8988T (cell line): ENCODE measurements at places on chromosomes 6 and 20.

DNA sequence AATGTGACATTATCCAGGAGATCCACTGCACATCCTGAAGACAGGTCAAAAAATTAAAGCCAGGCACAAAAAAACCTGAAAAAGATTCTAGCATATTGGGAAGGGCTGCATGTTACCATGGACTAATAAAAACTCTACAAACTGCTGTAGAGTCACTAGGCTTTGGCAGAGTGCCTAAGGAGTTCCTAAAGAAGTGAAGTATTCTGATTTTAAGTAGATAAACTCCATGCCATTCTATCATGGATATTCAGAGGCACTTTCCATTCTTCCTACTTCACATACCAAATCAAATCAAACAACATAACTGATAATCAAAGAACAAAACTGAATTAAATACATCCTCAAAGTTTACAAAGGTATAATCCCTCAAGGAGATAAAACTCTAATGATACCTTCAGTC lies 3.0 kb upstream of the MBOAT1 start:
- no peak for DNase-seq

DNA sequence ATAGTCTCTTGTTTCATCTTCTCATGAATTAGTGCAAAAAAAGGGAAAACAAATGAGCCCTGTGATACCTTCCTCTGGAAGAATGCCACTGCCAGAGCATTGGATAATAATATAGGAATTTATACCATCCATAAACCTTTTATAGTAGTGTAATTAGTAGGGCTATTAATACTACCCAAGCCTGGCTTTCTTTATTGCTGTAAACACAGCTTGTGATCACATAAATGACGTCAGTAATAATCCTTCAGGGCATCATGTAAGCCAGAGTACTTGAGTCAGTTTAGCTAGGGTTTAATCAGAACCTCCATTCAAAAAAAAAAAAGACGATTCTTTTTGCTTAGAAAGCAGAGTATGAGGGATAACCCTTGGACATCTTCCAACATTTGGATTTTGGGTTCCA lies 264.8 kb downstream of the SLC35F1 start:
- no peak for DNase-seq

GRCh38 chr6:111818539-111819226 lies 54.6 kb downstream of the FYN start:
- no peak for DNase-seq

DNA sequence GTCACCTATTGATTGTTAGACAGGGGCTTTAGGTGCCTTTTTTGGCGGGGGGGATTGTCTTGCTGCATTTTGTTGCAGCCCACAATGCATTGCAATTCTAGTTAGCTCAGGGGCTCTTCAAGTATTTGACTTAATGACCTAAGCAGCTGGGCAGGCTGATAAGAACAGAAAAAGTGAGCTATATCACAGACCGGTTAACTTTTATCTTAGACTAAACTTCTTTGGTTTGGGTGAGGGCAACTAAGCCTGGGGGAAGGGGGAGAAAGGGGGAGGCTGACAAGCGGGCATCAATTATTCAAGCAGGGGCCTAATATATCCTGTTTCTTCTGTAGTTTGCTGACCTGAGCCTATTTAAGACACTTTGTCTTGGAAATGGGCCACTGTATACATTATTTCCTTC lies 66.0 kb upstream of the GPR6 start:
- no peak for DNase-seq

DNA sequence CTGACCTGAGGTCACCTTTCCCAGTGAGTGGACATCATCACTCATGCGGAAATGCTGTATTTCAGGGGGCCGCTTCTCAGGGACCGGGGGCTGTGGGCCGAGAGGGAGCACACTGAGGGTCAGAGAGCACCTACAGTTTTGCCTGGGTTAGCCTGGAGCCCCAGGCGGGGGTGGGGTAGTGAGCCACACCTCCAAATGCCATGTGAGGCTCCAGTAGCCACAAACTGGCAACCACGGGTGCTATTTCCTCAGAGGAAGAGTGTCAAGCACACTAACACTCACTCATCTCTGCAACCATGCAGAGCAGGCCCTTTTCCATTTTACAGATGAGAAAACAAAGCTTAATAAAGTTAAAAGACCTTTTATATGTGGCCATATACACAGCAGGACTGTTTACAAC lies 4.7 kb downstream of the EHMT2 start:
- no peak for DNase-seq

DNA sequence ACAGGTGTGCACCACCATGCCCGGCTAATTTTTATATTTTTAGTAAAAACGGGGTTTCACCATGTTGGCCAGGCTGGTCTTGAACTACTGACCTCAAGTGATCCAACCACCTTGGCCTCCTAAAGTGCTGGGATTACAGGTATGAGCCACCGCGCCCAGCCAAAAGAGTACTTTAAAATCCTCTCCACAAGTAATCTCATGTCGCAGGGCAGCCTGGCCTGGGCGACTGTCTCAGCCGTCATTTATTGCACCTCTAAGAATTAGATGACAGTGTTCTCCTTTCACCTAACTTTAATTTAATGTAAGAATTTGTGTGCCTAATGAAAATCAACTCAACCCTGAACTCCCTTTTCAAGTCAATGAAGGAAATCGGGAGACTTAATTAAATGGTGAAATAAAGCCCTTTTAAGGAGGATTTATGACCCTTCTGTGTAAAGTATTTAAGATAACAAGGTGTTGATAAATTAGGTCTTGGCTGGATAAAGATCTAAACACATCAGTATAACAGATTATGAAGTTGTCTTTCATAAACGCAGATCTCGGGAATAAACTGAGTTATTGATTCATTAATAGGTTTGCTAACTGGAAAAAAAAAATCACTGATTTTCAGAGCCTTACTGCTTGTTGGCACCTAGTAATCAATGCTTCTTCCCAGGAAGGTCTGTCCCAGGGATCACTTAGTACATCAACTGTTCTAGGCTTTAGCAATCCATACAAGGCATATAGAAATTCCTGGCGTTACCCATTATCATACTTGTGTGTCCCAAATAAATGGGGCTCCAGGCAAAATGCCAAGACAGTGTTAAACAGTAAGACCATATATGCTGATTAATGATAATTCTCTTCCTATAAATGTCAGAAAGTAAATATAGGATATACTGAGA lies 209.3 kb downstream of the GMDS start:
- DNase-seq = no peak

DNA sequence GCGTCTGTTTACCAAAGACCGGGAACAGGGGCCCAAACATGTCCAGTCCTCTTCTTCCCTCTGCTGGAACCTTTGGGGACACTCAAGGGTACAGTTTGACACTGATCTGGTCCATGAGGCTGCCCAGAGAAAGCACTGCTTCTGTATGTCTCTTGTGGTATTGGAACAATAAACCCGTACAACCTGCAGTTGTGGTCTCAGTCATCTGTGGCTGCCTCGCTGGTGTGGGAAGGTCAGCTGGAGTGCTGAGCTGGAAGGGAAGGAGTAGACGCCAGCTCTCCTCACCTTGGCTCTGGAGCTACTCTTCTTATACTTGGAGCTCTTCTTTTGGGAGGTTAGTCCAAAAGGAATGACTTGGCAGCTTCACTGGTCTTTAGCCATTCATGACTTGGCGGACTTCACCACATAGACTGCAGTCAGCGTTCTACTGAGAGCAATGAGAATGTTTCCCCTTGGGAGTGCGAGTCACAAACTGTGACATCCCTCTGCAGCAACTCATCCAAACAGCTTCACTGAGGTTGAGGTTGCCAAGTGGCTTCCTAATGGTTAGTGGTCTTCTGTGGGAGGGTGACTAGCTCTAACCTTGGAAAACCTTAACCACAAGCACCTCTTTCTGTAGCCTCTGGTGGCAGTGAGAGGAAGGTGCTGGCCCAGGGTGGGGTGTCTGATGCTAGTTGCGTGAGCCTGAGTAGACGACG lies 81.2 kb downstream of the ASXL1 start:
- no peak for DNase-seq

DNA sequence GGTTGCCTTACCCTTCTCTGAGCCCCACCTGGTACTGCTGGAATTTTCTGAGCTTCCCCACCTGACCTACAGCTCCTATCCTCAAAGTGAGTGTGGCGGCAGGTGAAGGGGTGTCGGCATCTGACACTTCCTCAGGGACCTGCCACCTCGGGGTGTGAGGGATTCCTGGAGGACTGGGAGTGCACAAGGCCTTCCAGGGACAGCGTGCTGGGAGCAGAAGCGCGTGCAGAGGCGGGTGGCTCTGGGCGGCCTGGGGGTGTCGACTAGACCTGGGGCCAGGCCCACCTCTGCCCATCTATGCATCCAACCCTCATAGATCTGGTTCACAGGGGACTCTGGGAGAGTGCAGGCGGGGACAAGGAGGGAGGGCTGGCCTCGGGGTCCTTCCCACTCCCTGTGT lies 7.8 kb downstream of the DLGAP4 start:
- no peak for DNase-seq

- no peak for DNase-seq
Observed at GRCh38 chr20:17856024-17856564, 112.5 kb downstream of the SNX5 start.

- DNase-seq = no peak
Observed at GRCh38 chr6:39137245-39137644, 22.3 kb upstream of the SAYSD1 start.

DNA sequence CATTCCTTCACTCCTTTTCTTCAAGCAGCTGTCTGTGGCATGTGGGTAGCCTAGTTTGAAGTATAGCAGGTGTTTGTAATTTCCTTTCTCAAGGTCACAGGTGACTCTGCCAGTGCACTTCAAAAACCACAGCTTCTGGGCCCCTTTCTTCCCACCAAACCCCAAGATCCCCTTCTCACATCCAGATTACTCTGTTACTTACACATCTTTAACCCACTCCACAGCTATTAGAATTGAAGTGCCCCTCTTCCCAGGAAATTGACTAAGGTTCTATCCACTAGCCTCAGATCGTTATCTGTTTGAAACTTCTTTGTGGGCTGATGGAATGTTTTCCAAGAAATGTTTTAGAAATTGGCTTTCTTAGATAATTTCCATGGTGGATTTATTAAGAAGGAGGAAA lies 150.8 kb downstream of the AHI1 start:
- no peak for DNase-seq

- DNase-seq = no peak
Observed at GRCh38 chr6:38584731-38585130, 55.0 kb downstream of the BTBD9 start.

DNA sequence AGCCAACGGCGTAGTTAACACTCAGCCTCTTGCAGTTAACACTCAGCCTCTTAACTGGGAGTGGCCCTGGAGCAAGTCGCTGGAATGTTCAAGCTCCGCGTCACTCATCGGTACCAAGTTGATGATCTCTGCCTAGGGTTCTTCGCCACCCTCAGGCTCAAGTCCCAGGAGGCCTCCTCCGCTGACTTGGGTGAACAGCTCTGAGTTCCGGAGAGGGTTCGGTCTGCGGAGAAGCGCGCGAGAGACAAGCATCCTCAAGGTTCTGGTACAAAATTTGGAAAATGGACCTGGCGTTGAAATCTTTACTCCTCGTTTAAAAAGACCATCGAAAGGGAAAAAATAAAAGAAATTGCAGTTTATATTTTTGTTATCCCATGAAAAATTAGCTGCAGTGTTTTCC lies 876 bp upstream of the DSP start:
- DNase-seq = no peak

GRCh38 chr6:41469156-41470028 lies 76.8 kb upstream of the FOXP4 start:
- no peak for DNase-seq

- no peak for DNase-seq
Observed at GRCh38 chr20:1882026-1882425, 13.2 kb upstream of the SIRPA start.

- no peak for DNase-seq
Observed at GRCh38 chr6:11298651-11299420, 66.4 kb upstream of the NEDD9 start.

DNA sequence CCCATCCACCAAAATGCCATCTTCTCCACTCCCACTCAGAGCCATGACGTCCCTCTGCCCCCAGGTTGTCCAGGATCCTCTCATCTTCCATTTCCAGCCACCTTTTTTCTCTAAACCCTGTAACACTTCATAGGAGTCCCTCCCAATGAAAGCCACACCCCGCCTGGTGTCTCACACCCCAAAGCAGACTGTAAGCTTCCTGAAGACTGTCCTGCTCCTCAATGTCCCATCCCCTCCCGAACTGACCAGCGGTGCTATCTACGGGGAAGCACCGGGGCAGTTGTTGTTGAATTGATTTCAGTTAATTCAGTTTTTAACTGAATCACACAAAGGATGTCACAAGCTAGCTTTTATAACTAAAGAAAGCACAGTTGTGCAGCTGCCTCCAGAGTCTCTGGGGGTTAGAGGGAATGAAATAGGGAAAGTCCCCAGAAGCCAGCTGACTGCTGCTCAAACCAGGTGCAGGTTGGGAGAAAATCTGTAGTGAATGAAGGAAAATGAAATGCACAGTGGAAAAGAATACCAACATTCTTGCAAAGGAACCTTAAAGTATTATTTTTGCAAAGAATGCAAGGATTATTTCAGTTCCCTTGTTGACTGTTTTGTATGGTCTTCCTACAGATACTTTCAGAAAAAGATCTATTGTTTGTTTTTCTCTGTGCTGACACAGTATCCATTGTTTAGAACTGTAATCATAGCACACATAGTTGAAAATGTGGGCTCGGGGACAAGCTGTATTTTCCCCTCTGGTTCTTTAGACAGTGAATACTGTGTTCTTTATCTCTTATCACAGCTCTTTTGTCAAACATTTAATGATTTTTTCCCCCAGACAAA lies 222.6 kb upstream of the QKI start:
- no peak for DNase-seq

DNA sequence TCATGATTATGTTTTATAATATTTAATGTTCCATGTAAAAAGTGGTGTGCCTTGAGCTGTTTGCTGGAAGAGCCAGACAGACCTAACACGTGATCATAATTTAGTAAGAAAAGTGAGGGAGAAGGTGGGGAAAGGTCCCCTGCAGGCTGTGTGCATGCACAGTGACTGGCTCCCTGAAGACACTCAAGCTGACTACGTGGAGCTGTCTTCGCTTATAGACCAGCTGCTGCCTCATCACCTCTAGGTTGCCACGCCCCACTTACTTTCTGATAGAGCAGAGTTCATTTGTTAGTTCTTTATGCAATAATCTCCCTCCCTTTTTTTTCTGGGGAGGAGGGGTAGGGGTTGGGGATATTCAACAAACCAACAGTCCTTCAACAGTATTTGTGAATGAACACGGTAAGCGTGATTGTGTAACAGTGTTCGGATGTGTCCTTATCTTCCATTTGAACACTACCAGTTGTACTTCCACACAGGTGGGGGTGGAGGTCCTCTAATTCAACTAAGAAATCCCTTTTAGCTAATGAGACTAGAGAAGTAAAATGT lies 157.3 kb downstream of the BACH2 start:
- no peak for DNase-seq

- DNase-seq = no peak
Observed at GRCh38 chr20:1666802-1667201, 9.2 kb upstream of the SIRPG start.
